ENCODE measurements at places on chromosomes 1 and 21. TPM values are rescaled to one million over a fixed set of nuclear protein-coding genes. Genes with fewer than 3 reads are reported as not detected.

- DNase-seq = peak; percentile 21
- no peaks in the 10 kb centered on the region for H3K36me3 ChIP-seq
- H3K4me1 ChIP-seq = peaks cover 33% of the 10 kb centered on the region
- H3K4me3 ChIP-seq = no peak overlapping the region
Measured at GRCh38 chr1:168512864-168513595, 30.8 kb downstream of the XCL2 start.

GRCh38 chr1:147509786-147510395 lies 31.4 kb upstream of the BCL9 start:
- H3K27ac ChIP-seq = no peak overlapping the region
- no peak overlapping the region for H3K4me3 ChIP-seq
- DNase-seq = no peak

DNA sequence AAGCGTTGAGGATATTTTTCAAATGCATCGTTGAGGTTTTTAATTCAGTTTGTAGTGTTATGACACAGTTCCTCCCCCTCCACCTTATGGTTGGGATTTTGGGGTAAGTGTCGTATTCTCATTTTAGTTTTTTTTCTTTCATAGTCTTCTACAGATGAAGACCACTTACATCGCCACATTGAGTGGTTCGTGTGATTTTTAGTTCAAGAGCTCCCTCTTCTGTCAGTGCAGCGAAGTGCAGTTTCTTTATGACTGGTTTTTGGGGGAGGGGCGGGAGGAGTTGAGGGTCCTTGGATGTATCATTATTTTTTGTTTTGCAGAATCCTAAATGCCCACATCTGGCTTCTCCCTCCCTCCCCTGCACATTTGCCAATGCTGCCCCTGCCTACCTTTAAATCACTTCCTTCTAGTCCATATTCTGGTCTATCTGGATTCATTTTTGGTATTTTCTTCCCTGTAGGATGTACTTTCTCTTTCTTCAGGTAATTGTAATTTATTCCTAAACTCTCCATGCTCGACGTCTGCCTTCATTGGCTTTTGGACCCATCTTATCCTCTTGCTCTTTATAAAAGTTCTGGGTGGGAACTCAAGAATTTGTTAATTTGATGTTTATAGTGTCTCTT lies 433.1 kb downstream of the CAMTA1 start:
- H3K4me3 ChIP-seq = no peak overlapping the region
- no peaks in the 10 kb centered on the region for H3K36me3 ChIP-seq
- H3K27me3 ChIP-seq = peaks cover 2% of the 10 kb centered on the region
- H3K4me1 ChIP-seq = no peaks in the 10 kb centered on the region
- H3K27ac ChIP-seq = no peak overlapping the region
- peak; percentile 44 for DNase-seq

DNA sequence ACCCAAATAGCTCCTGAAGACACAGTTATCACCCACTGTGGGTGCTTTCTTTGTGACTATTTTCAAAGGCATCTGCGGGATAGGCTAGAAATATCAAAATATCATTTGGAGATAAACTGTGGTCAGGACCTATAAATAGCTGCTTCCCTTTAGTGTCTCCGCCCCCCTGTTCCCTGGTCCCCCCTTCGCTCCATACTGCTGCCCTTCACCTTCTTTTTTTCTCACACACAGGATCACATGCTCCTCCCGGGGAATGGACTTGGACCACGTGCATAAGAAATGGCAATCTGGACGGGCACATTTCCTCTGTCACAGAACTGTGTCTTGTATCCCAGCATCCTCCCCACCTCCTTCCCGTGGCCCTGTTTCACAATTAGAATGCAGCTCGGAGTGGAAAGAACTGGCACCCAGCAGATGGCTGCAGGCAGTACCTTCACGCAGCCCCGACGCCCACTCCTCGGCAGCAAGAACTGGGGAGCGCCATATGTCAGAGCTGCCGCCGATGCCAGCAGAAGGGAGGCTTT lies 68.8 kb upstream of the SSX2IP start:
- no peaks in the 10 kb centered on the region for H3K36me3 ChIP-seq
- no peak overlapping the region for H3K27ac ChIP-seq
- H3K4me1 ChIP-seq = no peaks in the 10 kb centered on the region
- H3K27me3 ChIP-seq = no peaks in the 10 kb centered on the region

DNA sequence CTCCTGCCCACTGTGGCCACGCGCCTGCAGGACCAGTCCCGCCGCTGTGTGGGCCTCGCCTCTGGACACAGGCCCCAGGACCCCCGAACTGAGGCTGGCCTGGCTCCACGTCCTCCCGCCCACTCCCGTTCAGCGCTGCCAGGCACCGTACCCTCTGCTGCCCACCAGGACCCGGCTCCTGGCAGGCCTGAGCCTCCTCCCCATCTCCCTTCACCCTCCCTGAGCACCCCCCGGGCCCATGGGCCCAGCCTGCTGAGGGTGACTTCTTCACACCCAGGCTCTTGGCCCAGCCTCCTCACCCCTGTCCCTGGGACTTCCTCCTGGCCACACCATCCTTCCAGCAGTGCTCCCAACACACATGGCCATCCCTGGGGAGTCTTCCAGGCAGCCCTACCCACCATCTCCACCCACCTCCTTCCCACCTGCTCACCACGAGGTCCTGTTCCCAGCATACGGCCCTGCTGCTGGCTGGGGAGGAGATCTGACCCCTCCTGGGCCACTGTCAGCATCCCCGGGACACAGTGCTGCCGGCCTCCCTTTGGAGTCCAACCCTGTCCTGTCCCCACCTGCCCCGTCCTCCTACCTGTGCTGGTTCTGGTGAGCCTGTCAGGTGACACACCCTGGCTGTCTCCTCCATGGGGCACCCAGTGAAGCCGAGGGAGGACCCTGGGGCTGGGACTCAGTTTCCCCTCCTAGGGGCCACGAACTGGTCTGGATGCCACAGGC lies 53.7 kb downstream of the SLX9 start:
- H3K27ac ChIP-seq = no peak overlapping the region
- peaks cover 16% of the 10 kb centered on the region for H3K27me3 ChIP-seq
- peaks cover 69% of the 10 kb centered on the region for H3K4me1 ChIP-seq
- H3K4me3 ChIP-seq = no peak overlapping the region
- no peak for DNase-seq

GRCh38 chr1:68495968-68496679 lies 758 bp downstream of the DEPDC1 start:
- peak; percentile 10 for DNase-seq
- no peaks in the 10 kb centered on the region for H3K27me3 ChIP-seq
- peaks cover 21% of the 10 kb centered on the region for H3K4me1 ChIP-seq
- no peaks in the 10 kb centered on the region for H3K36me3 ChIP-seq
- peak overlapping the region; percentile 77 for H3K27ac ChIP-seq
- peak overlapping the region; percentile 98 for H3K4me3 ChIP-seq

- DNase-seq = peak; percentile 69
- no peak overlapping the region for H3K27ac ChIP-seq
- no peak overlapping the region for H3K4me3 ChIP-seq
- H3K4me1 ChIP-seq = no peaks in the 10 kb centered on the region
- no peaks in the 10 kb centered on the region for H3K36me3 ChIP-seq
Measured at GRCh38 chr1:235513495-235514366, 9.5 kb upstream of the B3GALNT2 start.

GRCh38 chr1:195345149-195345548 lies 1263.1 kb downstream of the KCNT2 start:
- H3K27me3 ChIP-seq = no peaks in the 10 kb centered on the region
- no peaks in the 10 kb centered on the region for H3K4me1 ChIP-seq
- no peaks in the 10 kb centered on the region for H3K36me3 ChIP-seq
- H3K27ac ChIP-seq = no peak overlapping the region
- DNase-seq = peak; percentile 16

IRF6 gene
- total RNA-seq = not detected

HFM1 gene
- total RNA-seq = 0.29 TPM

SMG5 gene
- 63.3 TPM for total RNA-seq

MOB3C gene
- total RNA-seq = 3.5 TPM
